ENCODE measurements at places on chromosomes 6 and 20.

DNA sequence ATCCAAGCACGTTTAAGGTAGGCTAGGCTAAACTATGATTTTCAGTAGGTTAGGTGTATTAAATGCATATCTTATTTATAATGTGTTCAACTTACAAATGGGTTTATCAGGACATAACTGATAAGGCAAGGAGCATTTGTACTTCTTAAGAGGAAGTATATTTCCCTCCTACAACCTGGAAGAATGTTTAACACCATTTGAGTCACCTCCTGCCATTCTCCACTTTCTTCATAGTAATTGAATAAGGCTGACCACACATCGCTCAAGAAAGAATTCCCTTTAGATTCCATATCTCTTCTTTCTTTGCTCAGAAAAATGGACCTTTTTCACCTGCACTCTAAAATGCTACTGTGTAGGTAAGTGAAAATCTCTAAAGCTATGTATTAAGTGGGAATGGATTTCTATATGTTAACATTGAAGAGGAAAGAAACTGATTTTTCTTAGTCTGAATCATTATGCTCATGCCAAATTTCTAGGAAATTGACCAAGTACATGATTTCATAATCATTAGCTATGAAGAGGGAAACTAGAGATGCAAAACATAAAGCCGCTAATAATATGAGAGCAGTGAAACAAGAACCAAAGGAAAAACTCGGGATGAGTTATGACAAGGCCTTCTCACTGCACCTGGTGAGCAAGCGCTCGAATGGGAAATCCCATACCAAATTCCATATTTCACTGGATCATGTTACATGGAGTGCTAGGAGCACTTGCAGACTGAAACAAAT, 210.4 kb downstream of the ALDH8A1 start:
- DNase-seq = no peak

DNA sequence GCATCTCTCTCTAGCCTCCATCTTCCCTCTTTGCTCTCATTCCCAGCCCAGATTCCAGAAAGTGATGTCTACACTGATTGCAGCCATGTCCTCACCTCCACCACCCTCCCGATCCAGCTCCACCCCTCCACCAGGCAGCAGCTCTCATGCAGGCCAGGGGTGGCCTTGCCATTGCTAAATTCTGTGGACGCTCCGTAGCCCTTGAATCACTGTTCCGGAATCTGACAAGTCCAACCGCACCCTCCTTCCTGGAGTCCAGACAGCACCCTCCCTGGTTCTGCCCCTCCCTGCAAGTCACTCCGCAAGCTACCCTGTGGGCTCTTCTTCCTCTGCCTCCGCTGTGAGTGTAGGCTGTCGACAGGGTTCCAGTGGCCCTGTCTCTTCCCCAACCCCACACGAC, 26.2 kb downstream of the TNXB start:
- no peak for DNase-seq

DNA sequence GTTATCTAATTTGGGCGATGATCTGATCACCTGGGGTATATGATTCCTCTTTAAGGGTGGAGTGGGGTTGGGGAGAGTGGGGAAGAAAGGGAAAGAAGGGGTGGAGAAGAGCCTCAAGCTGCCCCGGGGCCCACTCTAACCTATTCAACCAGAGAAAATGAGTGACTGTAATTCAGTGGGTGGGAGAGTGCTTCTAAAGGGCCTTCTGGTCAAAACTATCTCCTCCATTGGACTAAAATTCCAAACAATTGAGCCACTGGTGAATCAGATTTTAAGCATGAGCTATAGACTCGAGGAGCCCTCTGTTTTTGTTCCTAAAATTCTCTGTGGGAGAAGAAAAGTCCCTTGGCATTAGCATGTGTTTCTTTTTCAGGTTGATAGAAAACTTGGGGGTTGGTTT, 296.8 kb downstream of the CLIC5 start:
- no peak for DNase-seq

DNA sequence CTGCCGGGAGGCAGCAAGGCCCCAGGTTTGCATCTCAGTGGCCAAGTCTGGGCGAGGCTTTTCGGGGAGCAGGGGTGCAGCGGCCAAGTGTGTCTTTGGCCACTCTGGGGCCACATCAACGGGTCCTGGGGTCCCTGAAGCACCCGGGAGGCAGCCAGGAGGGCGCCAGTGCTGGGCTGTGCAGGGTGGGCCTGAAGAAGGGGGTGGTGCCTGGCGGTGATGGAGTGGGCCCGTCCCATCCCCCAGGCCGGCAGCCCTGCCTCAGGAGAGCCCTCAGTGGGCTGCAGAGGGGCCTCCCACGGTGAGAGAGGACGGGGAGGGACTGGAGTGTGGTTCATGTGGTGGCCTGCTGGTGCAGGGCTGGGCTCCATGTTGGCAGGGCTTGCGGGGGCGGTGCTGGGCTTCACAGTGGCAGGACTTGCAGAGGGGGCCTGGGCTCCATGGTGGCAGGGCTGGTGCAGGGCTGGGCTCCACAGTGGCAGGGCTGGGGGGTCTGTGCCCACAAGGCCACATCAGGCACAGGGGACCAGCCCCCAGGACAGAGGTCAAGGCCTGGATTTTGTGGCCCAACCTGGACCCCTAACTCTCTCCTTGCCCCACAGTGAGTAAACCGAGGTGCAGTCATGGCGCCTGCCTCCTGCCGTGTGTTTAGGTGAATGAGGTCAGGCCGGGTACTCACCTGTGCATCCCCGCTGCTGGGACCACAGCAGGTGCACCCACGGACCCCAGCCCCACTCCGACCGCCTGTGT, 10.5 kb upstream of the BHLHE23 start:
- no peak for DNase-seq
